ENCODE measurements at places on chromosomes 3 and 15.

- DNase-seq = no peak
These were observed 107.9 kb upstream of the FAM174B start for GRCh38 chr15:92763459-92763858.

GRCh38 chr15:52798529-52799101, 8.5 kb upstream of the ONECUT1 start:
- no peak for DNase-seq

DNA sequence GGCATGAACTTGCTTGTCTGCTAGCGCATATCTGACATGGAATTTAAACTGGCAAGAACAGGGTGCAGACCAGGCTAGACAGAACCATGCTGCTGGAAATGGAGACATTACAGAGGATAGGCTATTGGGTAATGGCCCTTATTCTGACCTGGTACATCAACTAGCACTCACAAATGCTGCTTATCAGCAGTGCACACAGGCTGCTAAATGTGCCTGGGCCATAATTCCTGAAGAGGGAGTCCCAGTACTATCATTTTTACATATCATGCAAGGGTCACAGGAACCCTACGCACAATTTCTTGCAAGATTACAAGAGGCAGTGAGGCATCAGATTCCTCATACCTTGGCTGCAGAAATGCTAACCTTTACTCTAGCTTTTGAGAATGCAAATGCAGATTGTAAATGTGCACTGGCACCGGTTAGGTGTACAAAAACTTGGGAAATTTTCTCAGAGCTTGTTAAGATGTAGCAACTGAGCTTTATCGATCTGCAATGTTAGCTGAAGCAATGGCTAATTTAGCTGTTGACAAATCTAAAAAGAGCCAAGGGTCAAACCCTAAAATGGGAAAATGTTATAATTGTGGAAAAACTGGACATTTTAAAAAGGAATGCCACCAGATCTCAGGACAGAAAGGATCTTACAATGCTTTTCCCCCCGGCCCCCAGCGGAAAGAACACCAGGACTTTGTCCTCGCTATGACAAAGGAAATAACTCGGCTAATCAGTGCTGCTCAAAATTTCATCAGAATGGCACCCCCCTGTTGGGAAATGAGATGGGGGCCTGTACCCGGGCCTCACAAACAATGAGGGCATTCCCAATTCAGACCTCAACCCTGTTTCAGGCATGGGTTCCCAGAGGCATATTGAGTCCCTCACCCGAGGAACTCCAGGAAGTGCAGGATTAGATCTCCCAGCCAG, 21.1 kb downstream of the CCRL2 start:
- no peak for DNase-seq

DNA sequence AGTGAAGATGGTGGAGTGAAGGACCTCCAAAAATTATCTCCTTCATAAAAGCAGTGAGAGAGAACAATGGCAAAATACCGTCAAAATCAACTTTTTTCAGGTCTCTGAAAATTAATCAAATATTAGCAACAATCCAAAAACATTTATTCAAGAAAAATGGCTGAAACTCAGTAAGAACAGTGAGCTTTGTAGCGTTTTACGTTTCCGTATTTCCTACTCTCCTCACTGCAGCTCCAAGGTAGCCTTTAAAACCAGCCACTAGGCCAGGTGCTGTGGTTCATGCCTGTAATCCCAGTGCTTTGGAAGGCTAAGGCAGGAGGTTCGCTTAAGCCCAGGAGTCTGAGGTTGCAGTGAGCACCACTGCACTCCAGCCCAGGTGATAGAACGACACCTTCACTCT, 38.5 kb downstream of the ATP10A start:
- DNase-seq = no peak

DNA sequence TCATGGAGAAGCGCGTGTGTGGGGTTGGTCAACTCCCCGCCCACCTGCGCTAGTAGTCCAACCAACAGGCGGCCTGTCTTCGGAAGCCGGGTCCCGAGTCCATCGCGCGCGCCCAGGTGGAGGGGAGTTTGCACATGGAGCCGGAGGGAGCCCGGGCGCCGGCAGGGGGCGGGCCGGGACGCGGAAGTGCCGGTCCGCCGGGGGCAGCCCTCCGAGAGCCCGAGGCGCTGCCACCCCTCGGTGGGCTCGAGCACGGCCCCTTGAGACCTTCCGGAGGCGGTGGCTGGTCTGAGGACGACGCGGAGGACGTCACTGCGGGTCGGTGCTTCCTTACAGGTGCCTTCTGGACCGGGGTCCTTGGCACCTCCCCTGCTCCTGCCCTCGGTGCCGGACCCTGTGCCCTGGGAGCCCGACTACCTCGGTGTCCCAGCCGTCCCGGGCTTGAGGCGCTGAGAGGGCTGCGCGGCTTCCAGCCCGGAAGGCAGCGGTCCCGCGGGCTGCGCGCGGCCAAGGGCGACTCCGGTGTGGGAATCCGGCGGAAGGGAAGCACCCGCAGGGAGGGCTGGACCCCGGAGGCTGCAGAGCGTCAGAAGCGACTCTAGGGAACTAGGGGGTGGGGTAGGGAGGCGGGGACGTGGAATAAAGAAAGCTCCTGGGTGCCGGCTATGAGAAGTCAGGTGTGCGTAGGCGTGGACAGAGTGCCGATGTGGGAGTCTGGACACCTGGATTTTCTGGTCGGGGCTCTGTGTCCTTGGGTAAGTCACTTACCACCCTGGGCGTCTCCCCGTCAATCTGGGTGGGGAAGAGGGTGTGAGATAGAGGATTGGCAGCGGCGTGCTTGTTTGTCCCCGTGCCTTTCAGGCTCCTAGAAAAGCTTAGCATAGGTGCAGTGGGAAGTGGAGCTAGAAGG, 212.3 kb downstream of the FGF12 start:
- DNase-seq = no peak

GRCh38 chr3:44030687-44031305, 210.9 kb upstream of the TOPAZ1 start:
- DNase-seq = no peak

- no peak for DNase-seq
These were observed 2.7 kb upstream of the CDC25A start for GRCh38 chr3:48190911-48191310.

DNA sequence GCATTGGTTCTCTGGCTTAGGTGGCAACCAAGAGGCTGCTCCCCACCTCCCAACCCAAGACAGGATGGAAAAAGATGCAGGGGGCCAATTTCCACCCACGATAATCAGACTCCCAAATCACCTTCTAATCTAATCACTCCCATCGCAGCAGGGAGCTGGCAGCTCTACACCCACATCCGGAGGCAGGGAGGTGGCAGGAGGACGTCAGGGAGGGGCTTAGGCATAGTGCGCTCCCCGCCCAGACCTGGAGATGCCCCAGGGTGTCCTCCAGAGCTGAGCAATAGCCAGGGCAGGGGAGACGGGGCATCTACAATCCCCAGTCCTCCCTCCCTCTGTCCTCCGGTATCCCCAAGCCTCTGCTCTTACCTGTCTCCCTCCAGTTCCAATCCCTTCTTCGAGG, 70.5 kb upstream of the SEC13 start:
- DNase-seq = no peak

GRCh38 chr15:57704441-57704840, 2.1 kb upstream of the POLR2M start:
- DNase-seq = no peak

DNA sequence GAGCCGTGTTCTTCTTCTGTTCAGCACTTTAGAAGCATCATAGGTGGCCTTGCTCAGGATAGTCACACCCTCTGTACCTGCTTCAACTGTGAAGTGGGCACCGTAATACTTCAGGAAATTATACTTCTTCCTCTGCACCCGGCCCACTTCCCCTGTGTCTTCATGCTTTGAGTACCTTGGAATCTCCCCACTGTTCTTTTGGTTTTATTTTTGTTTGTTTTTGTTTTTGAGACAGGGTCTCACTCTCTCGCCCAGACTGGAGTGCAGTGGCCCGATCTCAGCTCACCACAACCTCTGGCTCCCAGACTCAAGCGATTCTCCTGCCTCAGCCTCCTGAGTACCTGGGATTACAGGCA, 1.7 kb downstream of the P2RY14 start:
- DNase-seq = no peak

GRCh38 chr15:32790352-32790999, 72.7 kb downstream of the GREM1 start:
- no peak for DNase-seq

DNA sequence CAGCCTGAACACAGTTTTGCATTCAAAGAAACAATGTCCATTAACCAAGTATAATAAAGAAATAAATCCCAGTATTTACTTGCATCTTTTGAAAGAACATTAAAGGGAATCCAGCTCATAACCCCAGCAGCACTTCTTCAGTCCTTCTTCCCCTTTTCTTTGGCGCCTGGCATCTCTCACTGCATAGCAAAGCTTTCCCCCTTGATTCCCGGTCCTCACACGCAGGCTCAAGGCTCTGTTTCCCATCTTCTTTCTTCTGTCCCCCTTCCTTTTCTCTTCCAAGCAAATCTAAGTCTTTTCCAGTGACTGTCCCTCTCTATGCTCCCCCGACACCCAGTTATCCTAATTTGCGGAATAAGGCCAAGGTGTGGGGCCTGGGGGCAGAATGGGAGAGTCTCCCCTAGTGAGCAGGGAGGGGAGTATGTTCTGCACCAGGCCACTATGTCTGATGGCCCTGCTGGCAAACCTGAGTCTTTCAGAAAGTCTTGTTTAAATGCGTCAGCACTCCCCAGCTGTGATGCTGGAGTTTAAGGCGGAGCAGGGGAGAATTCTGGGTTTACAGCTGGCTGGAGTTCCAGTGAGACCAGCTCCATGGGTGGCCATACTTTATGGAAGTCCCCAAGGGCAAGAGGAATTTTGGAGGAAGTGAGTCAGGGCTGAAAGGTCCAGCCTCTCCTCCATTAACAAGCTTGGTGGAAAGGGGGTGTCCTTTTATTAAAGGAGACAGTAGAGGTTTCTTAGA, 42.1 kb downstream of the GOLGA6A start:
- DNase-seq = peak; percentile 43

- no peak for DNase-seq
These were observed 11.2 kb downstream of the PPCDC start for GRCh38 chr15:75034615-75035014.

DNA sequence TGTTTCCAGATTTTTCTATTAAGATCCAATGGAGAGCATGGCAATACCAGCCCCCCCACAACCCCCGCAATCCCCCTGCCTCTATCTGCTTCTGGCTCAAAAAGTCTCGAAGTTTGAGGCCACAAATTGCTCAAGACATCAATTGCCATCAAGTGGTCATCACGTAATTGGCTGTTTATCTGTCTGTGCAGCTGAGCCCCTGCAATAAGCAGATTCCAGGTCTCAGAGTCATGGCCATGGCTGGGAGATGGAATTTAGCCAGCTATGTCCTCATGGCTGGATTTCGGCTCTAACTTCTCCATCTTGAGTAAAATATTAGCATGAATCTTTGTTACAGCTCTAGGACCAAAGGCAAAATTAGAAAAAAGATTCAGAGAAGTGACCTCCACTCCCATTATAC, 22.7 kb downstream of the SSUH2 start:
- DNase-seq = no peak

- DNase-seq = no peak
These were observed 86.6 kb downstream of the NR2F2 start for GRCh38 chr15:96416934-96417759.

DNA sequence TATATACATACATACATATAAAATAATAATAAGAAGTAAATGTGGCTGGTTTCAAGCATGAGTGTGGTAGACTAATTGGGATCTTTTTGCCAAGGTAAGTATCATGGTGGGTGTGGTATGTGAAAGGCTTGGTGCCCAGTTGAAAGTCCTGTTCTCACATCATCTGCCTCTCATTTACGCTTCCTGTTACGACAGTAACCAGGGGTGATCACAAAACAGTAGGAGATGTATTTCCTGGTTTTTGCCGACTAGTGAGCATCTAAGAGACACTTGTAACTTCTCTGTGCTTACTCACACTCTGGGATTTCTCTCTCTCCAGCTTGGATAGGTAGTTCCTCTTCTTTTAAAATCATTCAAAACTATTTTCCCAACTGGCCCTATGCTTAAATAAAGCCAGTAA, 1028.3 kb upstream of the NR2F2 start:
- no peak for DNase-seq

DNA sequence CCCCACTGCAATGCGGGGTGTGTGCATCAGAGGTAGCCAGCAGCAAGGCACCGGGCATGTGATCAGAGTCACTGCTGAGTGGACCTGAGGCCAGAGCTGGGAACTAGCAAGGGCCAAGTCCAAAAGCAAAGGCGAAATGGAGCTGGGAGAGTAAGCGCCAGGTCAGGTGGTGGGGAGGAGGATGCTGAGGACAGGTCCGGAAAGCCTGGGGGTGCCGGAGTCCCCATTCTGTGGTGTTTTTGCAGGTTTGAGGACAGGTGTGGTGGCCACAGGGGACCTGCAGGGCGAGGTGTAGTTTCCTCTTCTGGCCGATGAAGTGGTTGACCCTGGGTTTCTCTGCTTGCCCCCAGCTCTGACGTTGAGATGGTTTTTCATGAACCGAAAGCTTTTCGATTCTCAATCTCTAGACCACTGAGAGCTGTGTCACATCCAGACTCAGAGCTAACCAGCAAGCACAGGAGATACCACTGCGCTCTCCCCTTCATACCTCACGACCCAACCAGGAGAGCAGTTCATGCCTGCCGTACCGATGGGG, 35.0 kb upstream of the HES1 start:
- DNase-seq = no peak

DNA sequence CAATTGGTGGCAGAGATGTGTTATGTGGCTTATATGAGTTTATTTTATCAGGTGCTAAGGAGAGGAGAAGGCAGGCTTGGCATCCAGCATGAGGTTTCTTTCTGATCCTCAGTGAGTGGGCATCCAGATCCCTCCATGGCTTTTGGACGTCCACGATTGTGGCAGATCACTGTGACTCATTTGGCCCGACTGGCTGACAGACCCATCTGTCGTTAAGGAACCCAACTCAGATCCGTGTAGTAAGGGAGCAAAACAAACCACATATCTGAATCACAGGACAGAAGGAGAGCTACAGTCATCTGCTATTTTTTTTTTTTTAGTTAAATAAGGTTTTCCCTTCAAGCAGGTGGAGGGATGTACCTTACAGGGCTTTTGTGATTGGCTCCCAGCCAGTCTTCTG, 197.0 kb upstream of the KCNH8 start:
- DNase-seq = no peak

DNA sequence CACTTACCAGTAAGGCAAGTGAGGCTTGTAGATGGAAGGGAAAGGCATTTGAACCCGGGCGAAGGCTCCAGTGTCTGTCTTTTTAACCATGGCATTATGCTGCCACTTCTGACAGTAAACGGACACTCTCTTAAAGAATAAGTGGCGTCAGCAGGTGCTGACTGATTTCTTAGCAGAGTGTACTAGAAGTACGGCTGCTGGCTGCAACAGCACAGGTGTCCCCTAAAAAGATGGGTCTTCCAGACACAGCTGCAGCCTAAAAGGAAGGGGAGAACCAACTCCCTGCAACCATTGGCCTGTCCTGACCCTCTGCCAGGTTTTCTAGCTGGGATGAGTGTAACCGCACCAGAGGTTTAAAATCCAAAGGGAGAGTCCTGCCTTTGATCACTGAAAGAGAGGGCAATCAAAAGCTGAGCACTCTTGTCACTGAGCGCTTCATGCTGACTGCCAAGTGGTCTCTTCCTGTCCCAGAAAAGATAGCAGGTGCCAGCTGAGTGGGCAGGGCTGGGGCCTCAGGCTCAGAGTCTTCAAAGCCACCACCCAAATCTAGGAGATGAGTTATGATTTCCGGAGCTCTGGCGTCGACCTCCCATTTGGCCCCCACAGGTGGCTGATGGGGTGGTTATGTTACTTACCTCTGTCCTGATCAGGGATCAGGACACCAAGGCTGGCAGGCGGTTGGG, 255.8 kb downstream of the SLCO3A1 start:
- DNase-seq = no peak

GRCh38 chr15:74272812-74273211, 36.7 kb downstream of the CCDC33 start:
- no peak for DNase-seq

GRCh38 chr3:120181632-120182031, 87.4 kb upstream of the GSK3B start:
- no peak for DNase-seq

Measured in urinary bladder (tissue), 4 donors.